Stimulated activated CD4-positive, alpha-beta T cell treated with anti-CD3 and anti-CD28 coated beads, Interleukin-1b, Interleukin-23, amount 100 ng/mL, for 1 hour (primary cell): ENCODE measurements at places on chromosomes 11 and 22.

DNA sequence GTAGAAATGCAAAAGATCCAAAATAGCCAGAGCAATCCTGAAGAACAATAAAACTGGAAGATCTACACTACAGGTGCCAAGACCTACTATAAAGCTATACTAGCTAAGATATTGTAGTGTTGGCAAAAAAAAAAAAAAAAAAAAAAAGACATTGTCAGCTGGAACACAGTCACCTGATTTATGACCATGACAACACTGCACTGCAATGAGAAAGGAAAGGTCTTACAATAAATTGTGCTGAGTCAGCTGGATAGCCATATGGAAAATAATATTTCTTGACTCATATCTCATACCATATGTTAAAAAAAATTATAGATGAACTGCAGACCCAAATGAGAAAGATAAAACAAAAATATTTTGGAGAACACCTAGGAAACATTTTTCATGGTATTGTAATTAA, 3.1 kb upstream of the PANX3 start:
- no peak for DNase-seq

DNA sequence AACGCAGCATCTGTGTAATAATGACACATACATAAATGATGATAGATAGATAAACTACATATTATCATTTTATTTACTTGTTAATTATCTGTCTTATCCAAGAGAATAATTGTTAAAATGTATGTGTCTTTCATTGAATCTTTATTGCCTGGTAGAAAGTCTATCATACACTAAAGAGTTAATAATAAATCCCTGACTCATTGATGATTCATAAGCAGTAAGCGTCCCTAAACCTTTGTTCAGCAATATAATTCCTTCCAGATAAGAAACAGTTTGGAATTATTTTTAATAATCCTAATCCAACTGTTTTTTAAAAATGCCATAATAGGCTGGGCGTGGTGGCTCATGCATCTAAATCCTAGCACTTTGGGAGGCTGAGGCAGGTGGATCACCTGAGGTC, 655.6 kb upstream of the CNTN5 start:
- no peak for DNase-seq

GRCh38 chr11:64040684-64041322, 5.1 kb downstream of the FLRT1 start:
- DNase-seq: no peak

GRCh38 chr11:110085255-110085838, 7.8 kb upstream of the ZC3H12C start:
- no peak for DNase-seq

DNA sequence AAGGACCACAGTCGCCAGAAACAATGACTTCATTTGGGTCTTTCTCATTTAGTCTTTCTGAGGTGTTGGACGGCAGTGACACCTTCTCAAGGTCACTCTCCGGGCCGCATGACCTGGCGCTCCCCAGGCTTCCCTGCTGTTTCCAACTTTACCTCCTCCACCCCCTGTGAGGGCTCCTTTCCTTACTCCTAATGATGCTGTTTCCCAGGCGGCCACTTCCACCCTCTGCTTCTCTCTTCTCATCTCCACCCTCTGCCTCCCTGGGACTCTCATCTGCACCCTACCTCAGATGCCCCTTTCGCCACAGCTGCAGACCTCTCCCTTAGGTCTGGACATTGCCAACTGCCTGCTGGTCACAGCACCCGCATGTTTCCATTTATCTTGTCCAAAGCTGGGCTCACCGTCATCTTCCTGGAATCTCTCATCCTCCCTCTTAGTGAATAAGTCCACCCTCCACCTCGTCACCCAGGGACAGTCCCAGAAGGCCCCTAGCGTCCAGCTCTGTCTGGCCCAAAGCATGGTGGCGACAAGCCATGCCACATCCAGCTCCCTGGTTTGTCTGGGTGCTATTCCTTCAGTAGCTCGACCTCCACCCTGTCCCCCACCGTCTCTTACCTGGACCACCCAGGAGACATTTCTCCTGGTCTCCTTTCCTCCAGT, 113.8 kb downstream of the BUD13 start:
- no peak for DNase-seq

GRCh38 chr22:23061471-23062280, 8.6 kb upstream of the GNAZ start:
- no peak for DNase-seq

DNA sequence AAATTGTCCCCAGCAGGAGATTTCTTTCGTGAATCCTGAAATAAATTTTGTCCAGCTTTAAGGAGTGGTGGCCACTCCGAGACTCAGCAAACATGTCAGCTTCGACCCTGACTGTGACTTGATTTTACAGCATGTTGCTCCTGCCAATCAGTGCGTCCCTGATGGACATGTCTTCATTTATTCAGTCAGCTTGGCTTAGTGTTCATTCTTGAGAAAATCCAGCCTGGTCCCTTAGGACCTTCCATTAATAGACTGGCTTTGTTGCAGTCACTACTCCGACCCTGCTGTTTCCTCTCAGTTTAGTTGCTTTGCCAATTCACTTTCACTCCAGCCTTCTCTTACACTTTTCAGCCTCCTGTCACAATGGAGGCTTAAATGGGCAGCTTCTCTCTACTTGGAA, 30.5 kb downstream of the TMPRSS5 start:
- no peak for DNase-seq

DNA sequence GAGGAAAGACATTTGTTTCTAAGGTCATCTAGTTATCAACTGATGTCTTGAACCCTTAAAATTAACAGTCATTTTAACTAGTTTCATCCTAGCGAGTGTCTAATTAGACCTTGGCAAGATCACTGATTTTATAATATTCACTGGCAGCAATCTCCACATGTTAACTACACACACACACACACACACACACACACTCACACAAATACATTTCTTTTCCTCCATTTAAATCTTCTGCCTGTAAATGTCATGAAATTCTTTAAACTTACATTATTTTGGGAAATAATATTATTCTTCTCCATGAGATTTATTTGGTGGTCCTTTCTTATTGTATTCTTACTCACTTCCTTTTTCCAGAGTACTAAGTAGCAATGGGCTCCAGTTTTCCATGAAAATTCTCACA, 2.9 kb upstream of the IFTAP start:
- no peak for DNase-seq

GRCh38 chr11:29844701-29845379, 172.0 kb downstream of the KCNA4 start:
- no peak for DNase-seq

GRCh38 chr11:75851203-75851602, 36.2 kb downstream of the UVRAG start:
- no peak for DNase-seq

- no peak for DNase-seq
Observed at GRCh38 chr11:102722821-102723220, 1.9 kb downstream of the MMP8 start.

- DNase-seq: no peak
Observed at GRCh38 chr22:49660794-49661781, 166.6 kb downstream of the BRD1 start.

- no peak for DNase-seq
Observed at GRCh38 chr11:42319921-42320320, 860.5 kb upstream of the LRRC4C start.

DNA sequence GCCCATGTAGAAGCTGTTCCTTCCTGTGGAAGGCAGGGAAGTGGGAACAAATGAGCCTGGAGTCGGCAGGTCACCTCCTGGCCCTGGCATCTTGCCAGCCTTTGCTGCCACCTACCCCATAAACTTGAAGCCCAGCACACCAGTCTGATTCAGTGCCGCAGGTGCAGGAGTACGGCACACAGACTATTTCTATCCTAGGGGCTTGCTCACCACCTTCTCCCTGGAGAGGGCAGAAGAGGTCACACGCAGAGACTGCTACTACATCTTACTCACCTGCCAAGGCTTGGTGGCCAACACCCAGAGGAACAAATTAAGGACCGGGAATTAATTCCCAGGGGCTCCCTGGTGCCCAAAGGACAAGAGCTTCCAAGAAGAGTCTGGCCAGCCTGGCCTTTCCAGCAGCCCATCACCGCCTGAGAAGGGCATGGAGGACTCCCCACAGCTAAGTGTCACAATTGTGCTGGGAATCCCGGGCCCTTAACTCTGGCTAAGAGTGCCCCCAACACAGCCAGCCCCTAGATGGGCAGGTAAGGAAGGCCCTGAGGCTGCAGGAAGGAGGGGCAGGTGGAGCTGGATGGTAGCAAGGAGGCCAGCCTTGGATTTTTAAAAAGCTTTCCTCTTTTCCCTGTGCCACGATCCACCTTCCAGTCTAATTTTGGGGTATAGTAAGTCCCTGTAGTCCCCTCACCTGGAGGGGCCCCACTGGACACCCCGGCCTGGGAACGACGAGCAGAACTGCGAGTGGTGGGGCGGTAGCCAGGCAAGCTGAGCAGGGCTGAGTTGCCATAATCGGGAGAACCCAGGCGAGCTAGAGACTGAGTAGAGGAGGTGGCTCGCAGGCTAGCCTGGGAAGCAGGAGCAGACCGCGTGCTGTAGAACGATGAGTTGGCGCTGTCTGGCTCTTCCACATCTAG, 6.9 kb downstream of the IL18BP start:
- no peak for DNase-seq

DNA sequence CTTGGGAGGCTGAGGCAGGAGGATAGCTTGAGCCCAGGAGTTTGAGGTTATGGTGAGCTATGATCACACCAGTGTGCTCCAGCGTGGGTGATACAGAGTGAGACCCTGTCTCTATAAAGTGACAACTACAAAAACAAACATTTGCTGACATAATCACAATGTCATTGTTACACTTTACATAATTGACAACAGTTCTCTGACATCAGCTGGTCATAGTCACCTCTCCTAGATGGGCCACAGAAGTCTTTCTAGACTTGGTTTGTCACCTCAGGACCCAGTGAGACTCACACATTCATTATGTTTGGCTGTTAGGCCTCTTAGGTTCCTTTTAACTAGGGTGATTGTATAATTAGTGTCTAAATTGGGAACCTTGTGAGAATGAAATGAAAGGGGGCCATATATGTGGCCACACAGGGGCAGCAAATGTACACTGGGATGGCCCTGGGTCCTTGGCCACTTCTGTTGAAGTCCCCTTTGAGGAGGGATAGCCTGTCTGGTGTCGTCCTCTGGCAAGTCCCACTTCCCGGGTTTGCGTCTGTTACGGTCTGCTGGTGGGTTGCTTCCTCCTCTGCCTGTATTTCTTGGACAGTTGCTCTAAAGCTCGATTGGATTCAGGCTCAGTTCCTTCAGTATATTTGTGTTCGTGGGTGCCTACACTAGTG, 5.8 kb upstream of the PPIL2 start:
- DNase-seq: no peak

DNA sequence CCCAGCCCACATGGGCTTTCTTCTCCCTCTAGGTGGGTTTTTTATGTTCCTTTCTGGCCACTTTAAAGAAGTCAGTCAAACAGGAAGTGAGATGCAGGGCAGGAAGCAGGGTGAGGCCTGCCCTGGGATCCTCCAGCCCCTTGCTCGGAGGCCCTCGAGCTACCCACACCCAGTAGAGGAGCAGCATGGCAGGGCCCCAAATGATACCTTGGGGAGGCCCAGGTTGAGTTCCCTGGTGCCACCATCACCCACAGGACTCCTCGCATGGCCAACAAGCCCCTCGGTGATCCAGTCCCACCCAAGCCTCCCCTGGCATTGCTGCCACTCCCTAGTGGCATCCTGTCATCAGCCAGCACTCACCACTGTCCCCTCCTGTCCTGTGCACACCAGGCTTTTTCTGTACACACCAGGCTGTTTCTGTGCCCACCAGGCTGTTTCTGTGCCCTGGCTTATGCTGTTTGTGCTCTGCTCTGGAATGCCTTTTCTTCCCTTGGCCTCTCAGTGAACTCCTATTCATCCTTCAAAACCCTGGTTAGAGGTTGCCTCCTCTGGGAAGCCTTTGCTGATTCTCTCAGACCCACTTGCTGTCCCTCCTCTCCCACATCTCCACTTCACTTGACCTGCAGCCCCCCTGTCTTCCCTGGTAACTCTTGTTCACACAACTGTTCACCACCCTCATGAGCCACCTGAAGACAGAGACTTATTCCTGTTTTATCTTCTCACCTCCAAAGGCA, 3.1 kb upstream of the PTGDR2 start:
- no peak for DNase-seq

- no peak for DNase-seq
Observed at GRCh38 chr11:99881610-99882009, 805.5 kb upstream of the ARHGAP42 start.

- no peak for DNase-seq
Observed at GRCh38 chr11:492427-493226, 14.4 kb downstream of the RNH1 start.

- DNase-seq: no peak
Observed at GRCh38 chr22:37169947-37170688, 17.9 kb downstream of the C1QTNF6 start.

GRCh38 chr11:23680488-23681230, 816.2 kb upstream of the LUZP2 start:
- DNase-seq: no peak

DNA sequence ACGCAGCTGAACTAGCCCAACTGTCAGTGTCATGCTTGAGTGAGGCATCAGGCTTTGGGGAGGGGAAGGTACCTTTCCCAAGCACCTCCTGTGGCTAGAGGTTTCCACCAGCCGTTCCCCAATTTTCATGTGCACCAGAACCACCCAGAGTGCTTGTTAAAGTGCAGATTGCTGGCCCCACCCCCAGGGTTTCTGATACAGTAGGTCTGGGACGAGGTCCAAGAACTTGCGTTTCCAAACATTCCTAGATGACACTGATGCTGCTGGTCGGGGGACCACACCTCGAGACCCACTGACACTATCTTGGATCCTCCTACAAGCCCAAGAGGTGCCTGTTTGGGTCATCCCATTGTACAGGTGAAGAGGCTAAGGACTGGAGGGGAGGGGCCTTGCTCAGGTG, 59.8 kb downstream of the PDE2A start:
- no peak for DNase-seq

- DNase-seq: no peak
Observed at GRCh38 chr11:3014057-3014938, 22.2 kb upstream of the NAP1L4 start.

GRCh38 chr11:117934526-117935307, 5.5 kb upstream of the TMPRSS13 start:
- no peak for DNase-seq

DNA sequence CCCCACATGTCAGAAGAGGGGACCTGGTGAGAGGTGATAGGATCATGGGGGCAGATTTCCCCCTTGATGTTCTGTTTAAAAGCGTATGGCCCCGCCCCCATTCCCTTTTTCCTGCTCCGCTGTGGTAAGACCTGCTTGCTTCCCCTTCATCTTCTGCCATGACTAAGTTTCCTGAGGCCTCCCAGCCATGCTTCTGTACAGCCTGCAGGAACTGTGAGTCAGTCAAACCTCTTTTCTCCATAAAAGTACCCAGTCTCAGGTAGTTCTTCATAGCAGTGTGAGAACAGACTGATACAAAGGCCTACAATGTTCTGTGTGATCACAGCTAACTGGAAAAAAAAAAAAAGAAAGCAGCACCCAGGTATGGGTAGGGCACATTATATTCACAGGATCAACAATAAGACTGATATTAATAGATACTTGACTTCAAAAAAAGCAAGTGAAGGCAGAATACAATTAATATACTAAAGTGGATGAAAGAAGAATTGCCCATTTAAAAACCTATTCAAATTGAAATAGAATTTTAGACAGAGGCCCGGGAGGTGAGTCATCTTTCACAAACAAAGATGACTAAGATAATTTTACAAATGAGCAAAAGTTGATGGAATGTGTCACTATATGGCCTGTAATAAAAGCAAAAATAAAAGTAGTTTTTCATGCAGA, 1.7 kb upstream of the OR52K1 start:
- no peak for DNase-seq
